Stimulated activated naive CD8-positive, alpha-beta T cell treated with anti-CD3 and anti-CD28 coated beads, Interleukin-15, Interleukin-2, amounts not matched to agents 100 U/mL and 50 U/mL, for 24 hours (primary cell): ENCODE measurements at places on chromosomes 16 and 17.

- DNase-seq = no peak
Measured at GRCh38 chr17:19013806-19014627, 9.5 kb upstream of the FAM83G start.

GRCh38 chr16:80527297-80527696, 13.5 kb upstream of the DYNLRB2 start:
- DNase-seq = peak; percentile 64

DNA sequence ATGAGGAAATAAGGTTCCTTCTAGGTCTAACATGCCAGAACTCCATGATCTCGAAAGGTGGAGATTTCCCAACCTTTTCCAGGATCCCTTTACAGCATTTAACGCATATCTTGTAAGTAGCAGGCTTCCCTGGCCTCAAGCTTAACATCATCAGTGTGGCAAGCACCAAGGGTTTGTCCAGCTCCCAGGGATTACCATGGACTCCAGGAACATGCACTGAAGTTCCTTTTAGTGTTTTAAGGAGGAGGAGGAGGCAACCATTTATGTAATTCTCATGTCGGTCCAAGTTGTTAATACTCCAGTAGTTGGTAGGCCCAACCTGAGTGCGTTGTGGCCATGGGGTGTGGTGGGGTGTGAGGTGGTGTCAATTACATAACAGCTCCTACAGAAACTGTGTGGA, 11.8 kb upstream of the SKAP1 start:
- DNase-seq = no peak

DNA sequence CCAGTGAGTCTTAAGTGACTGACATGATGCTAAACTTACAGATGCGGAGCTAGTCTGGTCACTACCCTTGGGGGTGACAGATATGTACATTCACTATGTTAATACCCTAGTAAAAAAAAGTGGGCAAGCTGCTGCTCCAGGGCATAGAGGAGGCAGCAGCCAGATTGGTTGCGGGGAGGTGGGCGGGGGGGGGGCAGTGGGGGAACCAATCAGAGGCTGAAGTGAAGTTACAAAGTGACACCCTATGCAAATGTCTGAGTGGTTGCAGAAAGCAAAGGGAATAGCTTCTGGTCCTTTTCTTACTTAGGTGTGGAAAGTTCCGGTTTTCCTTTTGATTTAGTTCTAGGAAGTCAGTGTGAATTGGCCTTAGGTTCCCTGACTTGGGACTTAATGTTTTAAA, 12.1 kb downstream of the NDEL1 start:
- no peak for DNase-seq
